Cerebellum (tissue), 4 donors: ENCODE measurements at places on chromosomes 1 and 21. TPM values are rescaled to one million over a fixed set of nuclear protein-coding genes. Genes with fewer than 3 reads are reported as not detected.

SPRR2B gene
- total RNA-seq: not detected

LACTBL1 gene
- not detected for total RNA-seq

TRIM46 gene
- 16.7 TPM for total RNA-seq

ESRRG gene
- 131 TPM for total RNA-seq

LCE1A gene
- total RNA-seq: not detected

PRELP gene
- 0.27 TPM for total RNA-seq

ID3 gene
- 33.6 TPM for total RNA-seq

RRAGC gene
- total RNA-seq: 16.2 TPM

PDPN gene
- total RNA-seq: 18.8 TPM

HRNR gene
- total RNA-seq: not detected

SH2D1B gene
- not detected for total RNA-seq

HSPB7 gene
- total RNA-seq: 0.36 TPM

OR2L8 gene
- 6.6 TPM for total RNA-seq

ATAD3C gene
- not detected for total RNA-seq

ATP6V1G3 gene
- not detected for total RNA-seq

ADAMTSL4 gene
- 0.36 TPM for total RNA-seq

ATP1A2 gene
- 118 TPM for total RNA-seq

C21orf58 gene
- 10.7 TPM for total RNA-seq

PAPPA2 gene
- total RNA-seq: 5.4 TPM

S100A4 gene
- total RNA-seq: 1.4 TPM

SLC30A2 gene
- total RNA-seq: not detected

CHODL gene
- total RNA-seq: 20.8 TPM

CRYAA gene
- total RNA-seq: not detected

PRAMEF33 gene
- not detected for total RNA-seq

C1orf185 gene
- not detected for total RNA-seq

RCC2 gene
- 28.7 TPM for total RNA-seq

SH2D5 gene
- total RNA-seq: 2.1 TPM

GOLT1A gene
- total RNA-seq: 0.54 TPM

FGR gene
- 1.9 TPM for total RNA-seq

FMN2 gene
- total RNA-seq: 40.3 TPM

C1orf141 gene
- total RNA-seq: not detected

MAST2 gene
- 50.4 TPM for total RNA-seq

GUCA2A gene
- total RNA-seq: not detected

DMRTA2 gene
- total RNA-seq: not detected

OR2T2 gene
- not detected for total RNA-seq

TP73 gene
- total RNA-seq: 0.36 TPM

DNAJC28 gene
- total RNA-seq: 5.1 TPM

LDLRAD1 gene
- total RNA-seq: not detected

OPTC gene
- total RNA-seq: not detected
